Muscle of leg (tissue), 16 donors: ENCODE measurements at places on chromosomes 7 and 10.
A peak's percentile ranks its signal among the peaks of the same experiment; 100 is the strongest.

DNA sequence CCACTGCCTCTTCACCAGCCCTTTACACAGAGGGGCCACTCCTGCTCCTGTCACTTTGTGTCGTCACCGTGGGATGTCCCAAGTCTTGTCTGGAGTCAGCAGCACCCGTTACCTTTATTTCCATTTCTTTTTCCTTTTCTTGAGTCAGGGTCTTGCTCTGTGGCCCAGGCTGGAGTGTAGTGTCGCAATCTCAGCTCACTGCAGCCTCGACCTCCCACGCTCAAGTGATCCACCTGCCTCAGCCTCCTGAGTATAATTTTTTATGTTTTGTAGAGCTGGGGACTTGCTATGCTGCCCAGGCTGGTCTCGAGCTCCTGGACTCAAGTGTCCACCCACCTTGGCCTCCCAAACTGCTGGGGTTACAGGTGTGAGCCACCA is 28.6 kb upstream of the ADGRA1 start:
- H3K27ac ChIP-seq, result no peak overlapping the region
- H3K4me1 ChIP-seq, result no peaks in the 10 kb centered on the region
- DNase-seq, result no peak
- peaks cover 18% of the 10 kb centered on the region for H3K27me3 ChIP-seq
- H3K36me3 ChIP-seq, result no peaks in the 10 kb centered on the region

DNA sequence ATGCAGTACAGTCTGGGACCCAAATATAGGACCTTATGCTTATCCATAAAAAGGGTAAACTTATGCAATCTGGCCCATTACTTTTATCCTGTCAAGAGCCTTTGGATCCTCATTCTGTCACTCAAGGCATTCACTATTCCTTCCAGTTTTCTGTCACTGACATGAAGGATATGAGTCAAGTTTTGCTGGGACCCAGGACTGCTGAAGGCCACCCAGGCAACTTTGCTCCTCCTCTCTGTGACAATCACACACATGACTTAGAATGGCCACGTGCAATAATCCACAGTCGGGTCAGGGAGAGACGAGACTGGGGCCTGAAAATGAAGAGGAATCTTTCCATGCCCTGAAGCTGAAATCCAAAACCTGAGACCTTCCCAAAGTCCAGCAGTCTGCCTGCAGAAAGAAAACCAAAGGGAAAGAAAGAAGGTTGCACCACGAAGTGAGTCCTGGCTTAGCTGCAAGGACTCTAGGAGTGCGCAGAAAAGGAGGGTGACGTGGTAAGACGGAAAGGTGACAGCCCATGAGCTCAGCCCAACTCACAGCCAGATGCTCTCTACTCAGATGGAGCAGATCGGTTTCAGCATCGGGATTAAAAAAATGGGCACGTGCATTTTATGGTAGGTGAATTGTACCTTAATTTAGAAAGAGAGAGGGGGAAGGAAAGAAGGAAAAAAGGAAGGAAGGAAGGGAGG is 67.2 kb downstream of the VOPP1 start:
- H3K27ac ChIP-seq, result no peak overlapping the region
- peaks cover 30% of the 10 kb centered on the region for H3K4me1 ChIP-seq
- no peak overlapping the region for H3K4me3 ChIP-seq
- H3K27me3 ChIP-seq, result no peaks in the 10 kb centered on the region

- H3K4me3 ChIP-seq, result no peak overlapping the region
- no peaks in the 10 kb centered on the region for H3K36me3 ChIP-seq
- peak; percentile 74 for DNase-seq
These were observed 97.7 kb downstream of the CUBN start for GRCh38 chr10:17031637-17032635.

- no peak overlapping the region for H3K4me3 ChIP-seq
- H3K36me3 ChIP-seq, result no peaks in the 10 kb centered on the region
- H3K27ac ChIP-seq, result no peak overlapping the region
- H3K4me1 ChIP-seq, result peaks cover 15% of the 10 kb centered on the region
These were observed 25.0 kb upstream of the CALN1 start for GRCh38 chr7:72437061-72437585.

- peaks cover 19% of the 10 kb centered on the region for H3K4me1 ChIP-seq
- no peaks in the 10 kb centered on the region for H3K36me3 ChIP-seq
- H3K27me3 ChIP-seq, result no peaks in the 10 kb centered on the region
These were observed 119.5 kb downstream of the SPDYE5 start for GRCh38 chr7:75611557-75612178.

- H3K27me3 ChIP-seq, result no peaks in the 10 kb centered on the region
- H3K4me1 ChIP-seq, result peaks cover 4% of the 10 kb centered on the region
- H3K4me3 ChIP-seq, result no peak overlapping the region
- DNase-seq, result no peak
- H3K36me3 ChIP-seq, result no peaks in the 10 kb centered on the region
These were observed 169.6 kb downstream of the SRPK2 start for GRCh38 chr7:105218939-105219770.

GRCh38 chr10:92244796-92245195 is 46.1 kb downstream of the CPEB3 start:
- no peaks in the 10 kb centered on the region for H3K27me3 ChIP-seq
- peaks cover 4% of the 10 kb centered on the region for H3K4me1 ChIP-seq
- no peak overlapping the region for H3K27ac ChIP-seq
- DNase-seq, result no peak
- no peak overlapping the region for H3K4me3 ChIP-seq

DNA sequence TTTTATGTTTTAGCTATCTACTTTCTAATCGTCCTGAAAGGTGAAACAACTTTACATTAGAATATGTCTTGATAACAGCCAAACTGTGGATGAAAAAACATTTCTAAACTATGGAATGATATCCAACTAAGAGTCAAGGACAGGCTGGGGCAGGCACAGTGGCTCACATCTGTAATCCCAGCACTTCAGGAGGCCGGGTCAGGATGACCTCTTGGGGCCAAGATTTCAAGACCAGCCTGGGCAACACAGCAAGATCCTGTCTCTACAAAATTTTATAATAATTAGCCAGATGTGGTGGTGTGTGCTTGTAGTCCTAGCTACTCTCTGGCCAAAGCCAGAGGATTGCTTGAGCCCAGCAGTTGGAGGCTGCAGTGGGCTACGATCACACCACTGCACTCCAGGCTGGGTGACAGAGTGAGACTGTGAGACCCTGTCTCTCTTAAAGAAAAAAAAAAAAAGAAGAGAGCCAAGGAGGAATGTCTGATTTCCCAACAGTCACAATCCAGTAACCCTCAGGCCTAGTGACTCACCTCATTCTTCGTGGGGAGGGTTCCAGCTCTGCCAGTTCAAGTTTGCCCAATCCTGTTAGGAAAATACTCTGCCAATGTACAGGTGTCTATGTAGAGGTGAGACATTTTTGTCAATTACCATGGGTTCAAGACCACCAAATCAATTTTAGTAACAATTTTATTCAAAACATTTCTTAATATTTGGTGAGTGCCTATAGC is 14.6 kb upstream of the FZD1 start:
- no peaks in the 10 kb centered on the region for H3K27me3 ChIP-seq
- H3K4me3 ChIP-seq, result no peak overlapping the region
- no peak for DNase-seq
- peaks cover 2% of the 10 kb centered on the region for H3K4me1 ChIP-seq
- no peaks in the 10 kb centered on the region for H3K36me3 ChIP-seq
